ENCODE measurements at places on chromosomes 6 and 20.

DNA sequence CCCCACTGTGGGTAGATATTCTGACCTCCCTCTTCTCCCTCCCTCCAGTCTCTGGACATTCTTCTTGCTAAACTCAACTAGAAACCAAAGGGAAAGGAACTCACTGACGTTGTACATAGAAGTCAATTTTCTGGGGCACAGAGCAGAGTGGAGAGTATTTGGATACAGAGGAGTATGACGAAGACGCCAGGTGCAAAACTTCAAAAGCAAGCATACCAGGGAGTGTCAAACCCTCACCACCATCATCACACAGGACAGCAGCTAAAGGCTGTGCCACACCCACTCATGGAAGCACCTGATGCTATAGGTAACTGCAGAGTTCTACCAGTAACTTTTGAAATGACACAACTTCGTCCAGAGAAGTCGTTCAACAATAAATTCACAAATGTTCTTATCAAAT, 64.8 kb downstream of the FYN start:
- DNase-seq: no peak

GRCh38 chr6:68296126-68296525, 339.0 kb upstream of the ADGRB3 start:
- no peak for DNase-seq

DNA sequence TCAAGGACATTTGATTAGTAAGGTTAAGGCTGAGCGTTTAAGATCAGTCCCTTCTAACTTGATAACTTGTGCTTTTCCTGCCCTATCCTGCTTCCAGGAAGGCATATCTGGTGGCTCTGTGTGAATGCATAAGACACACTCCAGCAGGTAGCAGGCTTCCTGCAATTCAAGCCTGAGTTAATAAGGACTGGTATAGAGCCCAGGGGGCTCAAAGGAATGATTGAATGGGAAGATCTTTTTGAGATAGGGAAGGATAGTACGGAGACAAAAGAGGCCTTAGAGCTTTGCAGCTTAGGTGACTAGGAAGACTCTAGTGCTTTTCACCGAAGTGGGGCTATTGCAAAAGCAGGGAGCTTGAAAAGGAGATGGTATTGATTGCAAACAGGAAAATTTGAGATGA, 307.1 kb downstream of the GRIK2 start:
- no peak for DNase-seq

GRCh38 chr6:150620244-150620643, 20.6 kb downstream of the PLEKHG1 start:
- DNase-seq: no peak

DNA sequence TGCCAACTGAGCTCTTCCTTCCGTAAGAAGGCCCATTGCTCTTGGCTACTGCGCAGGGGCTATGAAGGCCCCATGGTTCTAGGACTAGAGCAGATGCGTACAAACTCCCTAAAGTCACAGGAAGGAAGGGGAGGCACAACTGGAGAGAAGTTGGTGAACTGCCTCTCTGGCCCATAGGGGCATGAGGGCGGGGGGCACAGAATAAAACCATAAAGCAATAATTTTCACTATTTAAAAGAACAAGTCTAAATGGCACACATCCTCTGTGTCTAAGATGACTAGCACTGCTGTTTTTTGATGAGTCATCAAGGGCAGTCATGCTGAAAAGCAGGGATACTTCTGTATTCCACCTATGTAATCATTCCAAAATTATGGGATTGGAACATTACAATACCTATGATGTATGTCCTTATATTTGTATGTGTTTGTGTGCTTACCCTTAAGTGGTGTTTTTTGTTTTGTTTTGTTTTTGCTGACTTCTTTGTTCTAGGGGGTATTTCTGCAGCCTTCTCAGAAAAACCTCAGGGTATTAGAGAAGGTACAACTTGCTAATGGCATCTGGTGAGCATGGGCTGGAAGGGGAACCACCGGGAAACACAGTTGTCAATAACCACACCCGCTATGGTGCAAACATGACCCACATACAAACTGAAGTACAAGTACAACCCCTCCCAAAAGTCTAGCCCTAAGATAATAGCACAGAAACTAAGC, 36.9 kb downstream of the B4GALT5 start:
- peak; percentile 54 for DNase-seq

DNA sequence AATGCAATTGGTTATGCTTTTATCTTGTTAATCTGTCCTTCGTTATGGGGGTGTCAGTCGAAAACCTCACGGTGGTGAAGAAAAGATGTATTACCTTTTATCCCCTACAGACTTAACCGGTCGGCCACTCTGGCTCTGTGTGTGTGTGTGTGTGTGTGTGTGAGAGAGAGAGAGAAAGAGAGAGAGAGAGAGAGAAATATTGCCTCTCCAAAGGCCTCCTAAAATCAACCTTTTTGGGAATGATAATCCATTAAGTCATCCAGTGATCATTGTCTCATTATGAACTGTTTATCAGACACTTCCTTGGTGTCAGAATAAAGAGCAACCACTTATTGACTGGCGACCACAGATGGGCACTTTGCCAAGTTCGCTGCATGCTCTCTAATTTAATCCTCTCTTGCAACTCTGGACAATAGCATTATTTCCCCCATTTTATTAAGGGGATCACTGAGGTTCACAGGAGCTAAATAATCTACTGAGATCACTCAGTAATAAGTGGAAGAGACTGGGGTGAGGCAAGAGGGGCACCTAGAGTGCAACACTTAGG, 30.7 kb downstream of the SLC35D3 start:
- no peak for DNase-seq
